ENCODE measurements at places on chromosomes 5 and 9.

- no peak for DNase-seq
These were observed 24.9 kb upstream of the TARS1 start for GRCh38 chr5:33415811-33416354.

DNA sequence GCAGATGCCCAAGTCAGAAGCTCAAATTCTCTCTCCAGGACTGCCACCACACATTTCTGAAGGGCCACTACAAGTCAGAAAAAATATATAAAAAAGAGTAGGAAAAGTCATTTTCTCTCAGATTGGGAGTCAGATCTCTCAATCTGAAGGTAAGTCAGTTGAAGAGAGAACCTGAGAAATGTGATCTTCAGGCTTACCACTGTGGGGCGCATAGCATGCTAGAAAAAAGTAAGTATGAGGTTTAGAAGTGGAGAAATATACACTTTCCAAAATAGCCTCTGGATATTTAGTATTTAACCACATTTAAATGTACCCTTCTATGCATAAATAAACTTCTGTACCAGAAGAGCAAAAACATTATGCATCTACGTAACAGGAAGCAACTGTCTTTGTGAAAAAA is 800.7 kb upstream of the CTNND2 start:
- no peak for DNase-seq

GRCh38 chr9:78143281-78144007 is 92.4 kb upstream of the CEP78 start:
- DNase-seq, result no peak

DNA sequence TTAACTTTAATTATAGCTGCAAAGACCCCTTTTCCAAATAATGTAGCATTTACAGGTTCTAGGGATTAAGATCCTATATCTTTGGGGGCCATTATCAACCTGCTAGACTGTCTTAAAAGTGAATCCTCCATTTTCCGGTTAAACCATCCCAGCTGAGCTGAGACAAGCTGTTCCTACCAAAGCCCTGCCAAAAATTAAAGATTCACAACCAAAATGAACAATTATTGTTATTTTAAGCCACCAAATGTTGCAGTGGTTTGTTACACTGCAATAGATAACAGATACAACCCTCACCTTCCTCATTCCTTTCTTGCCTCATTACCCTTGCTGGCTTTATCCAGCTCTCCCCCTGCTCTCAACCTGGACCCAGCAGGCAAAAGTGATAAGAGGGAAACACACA is 343.4 kb downstream of the CDK5RAP2 start:
- DNase-seq, result no peak

DNA sequence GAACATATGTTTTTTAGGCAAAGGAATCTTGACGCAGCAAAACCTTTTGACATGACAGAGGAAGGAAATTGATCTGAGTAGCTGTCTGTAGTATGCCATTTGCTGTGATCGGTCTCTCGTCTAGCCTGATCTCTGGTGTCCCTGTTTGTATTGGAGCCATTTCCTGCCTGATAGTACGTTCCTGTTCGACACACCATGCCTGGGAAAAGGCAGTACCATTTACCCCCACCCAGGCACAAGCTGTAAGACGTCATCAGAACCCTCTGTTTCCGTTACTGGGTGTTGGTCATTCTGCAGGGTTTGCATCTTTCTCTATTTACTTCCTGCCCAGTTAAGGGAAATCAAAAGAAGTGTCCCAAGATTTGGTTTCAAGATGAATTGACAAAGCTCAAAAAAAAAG is 129.7 kb downstream of the CEMIP2 start:
- no peak for DNase-seq

DNA sequence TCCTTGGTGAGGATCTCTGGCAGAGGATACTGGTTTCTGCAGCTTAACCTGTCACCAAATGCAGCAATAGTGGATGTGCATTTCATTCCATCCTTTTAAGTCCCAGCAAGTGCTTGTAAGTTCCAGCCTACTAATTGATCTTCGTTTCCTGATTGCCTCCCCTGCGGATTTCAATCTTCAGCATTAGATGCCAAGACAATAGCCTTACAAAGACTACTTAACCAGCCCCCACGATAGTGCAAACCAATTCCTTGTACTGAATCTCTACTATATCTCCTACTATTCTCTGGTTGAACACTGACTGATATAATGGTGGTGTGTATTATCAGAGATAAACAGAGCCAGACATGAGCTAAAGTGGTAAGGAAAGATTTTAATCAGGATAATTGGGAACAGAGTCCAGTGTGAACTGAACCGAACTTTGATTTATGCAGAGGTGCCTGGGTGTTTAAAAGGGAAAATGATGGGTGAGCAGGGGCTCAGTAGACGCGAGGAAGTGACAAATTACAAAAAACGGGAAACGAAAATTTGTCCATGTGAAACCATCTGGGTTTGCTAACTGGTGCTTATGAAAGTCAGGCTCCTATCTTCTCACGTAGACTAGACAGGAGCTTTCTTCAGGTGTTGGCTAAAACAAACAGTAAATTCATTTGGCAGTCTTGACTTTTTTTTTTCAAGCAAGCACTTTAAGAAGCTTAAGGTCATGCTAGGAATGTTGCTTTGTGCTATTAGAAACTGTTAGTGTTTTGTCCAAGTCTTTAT is 106.9 kb upstream of the ST8SIA4 start:
- DNase-seq, result no peak

GRCh38 chr9:28444637-28445036 is 871.4 kb upstream of the C9orf72 start:
- DNase-seq, result no peak

DNA sequence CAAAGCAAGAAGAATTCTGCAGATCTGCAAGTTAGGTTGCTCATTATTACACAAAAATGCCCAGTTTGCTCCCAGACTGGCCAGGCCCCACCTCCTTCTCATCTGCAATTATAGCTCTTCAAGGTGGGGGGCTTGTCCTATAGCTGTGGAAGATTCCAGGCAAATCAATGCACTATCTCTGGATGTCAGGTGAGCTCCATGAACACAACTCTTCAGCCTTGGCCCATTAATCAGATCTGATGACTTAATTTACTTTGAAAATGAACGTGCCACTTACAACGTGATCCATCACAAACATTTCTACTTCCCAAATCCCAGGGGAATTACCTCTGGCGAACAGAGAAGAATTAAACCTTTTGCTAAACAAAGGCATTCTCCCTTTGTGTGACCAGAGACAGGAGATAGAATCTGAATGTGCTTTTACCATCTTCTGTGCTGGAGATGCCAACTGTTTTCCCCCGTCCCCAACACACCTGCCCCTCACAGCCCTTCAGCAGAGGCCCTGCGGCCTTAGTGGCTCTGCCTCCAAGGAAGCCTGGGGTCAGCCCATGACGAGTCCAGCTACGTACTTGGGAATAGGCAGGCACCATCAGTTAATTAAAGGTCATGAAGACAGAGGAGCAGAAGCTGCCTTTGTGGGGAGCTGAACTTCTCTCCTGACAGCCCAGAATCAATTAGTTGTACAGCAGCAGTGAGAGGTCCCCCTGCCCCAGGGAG is 60.5 kb downstream of the SNX18 start:
- DNase-seq, result no peak

DNA sequence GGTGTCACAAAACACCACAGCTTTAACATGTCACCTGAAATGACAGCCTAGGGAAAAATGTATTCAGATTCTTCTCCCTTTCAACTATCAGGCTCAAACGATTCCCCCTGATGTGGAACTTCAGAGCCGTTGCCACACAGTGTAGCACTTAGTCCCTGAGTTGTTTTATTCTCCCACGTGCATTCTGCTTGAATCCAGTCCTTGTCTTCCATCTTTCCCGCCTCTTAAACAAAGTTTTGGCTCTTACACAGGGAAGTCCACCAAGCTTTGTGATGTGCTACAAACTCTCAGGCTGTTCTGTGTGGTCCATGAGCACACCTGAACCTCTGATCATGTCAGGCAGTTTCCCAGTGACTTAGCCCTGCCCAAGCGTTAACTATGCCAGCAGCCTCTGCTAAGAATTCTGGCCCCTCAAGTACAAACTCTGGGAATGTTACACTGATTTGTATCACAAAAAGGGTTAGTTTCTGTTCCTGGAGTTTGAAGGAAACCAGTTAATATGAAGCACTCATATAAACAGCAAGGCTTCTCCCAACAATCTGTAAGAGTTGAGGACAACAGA is 45.8 kb upstream of the RNF38 start:
- DNase-seq, result no peak

- no peak for DNase-seq
These were observed 25.2 kb downstream of the KDM4C start for GRCh38 chr9:6782981-6783380.

DNA sequence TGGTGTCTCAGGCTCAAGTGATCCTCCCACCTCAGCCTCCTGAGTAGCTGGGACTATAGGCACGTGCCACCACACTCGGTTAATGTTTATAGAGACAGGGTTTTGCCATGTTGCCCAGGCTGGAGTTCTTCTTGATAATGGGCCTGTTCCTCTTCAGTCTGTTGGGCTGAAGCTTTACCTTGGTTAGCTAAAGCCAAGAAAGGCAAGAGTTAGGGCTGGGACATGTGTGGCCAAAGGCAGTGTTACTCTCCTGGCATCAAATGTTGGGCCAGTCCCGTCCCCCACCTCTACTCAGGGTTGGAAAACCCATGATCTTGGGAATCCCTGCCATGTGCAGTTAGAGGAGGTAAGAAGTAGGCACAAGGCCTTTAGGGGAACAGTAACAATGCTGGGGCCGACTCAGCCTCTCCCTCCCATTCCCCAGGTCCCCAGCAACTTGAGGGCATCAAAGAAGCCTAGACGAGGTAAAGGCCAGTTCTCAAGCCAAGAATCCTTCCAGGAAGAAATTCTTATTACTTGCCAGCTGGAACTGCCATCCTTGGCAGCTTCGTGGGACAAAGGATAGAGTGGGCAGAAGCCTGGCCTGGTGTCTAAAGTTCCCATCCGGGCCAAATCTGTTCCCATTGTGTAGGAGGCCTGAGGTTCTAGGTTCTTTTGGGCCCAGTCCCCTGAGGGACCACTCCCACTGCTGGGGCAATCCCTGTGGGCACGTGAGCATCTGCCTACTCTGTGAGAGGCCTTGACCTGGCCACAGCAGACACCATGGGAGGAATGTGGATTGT is 4.5 kb downstream of the EGR1 start:
- DNase-seq, result no peak

- no peak for DNase-seq
These were observed 86.3 kb upstream of the RPS23 start for GRCh38 chr5:82364497-82364896.

- no peak for DNase-seq
These were observed 55.2 kb downstream of the PLK2 start for GRCh38 chr5:58404734-58405133.

GRCh38 chr9:105026451-105026850 is 98.5 kb upstream of the ABCA1 start:
- no peak for DNase-seq

- DNase-seq, result no peak
These were observed 63.7 kb upstream of the CHD1 start for GRCh38 chr5:98992552-98992951.

DNA sequence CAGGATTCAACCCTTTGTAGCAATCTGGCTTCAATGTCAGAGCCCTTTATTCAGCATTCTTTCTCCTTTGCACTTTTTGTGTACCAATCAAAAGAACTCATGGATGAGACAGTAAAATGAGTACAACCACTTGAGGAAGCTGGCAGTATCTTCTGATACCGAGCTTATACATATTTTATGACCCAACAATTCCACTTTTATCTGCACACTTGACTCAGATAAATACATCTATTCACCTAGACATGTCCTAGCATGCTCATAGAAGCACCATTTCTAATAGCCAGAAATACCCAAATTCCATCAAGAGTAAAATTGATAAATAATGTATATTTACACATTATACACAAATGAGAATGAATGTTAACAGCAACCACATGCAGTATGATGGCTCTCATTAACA is 111.2 kb upstream of the PTGER4 start:
- DNase-seq, result no peak

DNA sequence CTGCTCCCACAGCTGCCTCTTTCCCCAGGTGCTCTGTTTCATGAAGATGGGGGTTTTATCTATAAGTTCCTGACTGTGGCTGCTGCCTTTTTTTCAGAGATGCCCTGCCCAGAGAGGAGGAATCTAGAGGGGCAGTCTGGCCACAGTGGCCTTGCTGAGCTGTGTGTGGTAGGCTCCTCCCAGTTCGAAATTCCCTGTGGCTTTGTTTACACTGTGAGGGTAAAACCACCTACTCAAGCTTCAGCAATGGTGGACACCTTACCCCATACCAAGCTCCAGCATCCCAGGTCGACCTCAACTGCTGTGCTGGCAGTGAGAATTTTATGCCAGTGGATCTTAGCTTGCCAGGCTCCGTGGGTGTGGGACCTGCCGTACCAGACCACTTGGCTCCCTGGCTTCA is 250.0 kb downstream of the FER start:
- DNase-seq, result no peak

GRCh38 chr5:108420755-108421154 is 38.9 kb upstream of the FBXL17 start:
- no peak for DNase-seq

DNA sequence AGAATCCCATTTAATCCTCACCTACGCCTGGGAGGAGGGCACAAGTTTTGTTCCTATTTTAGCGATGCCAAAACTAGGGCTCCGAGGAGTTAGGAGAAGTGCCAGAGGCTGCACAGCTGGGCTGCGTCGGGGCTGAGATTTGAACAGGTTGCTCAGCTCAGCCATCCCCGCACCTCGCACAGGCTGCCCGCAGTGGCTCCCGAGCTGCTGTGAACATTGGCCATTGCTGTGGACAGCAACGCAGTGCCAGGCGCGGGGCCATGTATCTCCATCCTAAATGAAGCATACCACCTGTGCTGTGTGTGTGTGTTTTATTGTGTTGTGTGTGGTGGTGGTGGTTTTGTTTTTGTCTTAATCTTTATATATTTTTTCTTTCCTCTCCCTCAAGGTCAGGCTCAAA is 52.0 kb downstream of the AK8 start:
- no peak for DNase-seq

GRCh38 chr9:27792971-27793689 is 219.8 kb upstream of the C9orf72 start:
- no peak for DNase-seq

GRCh38 chr9:9621355-9621940 is 991.4 kb downstream of the PTPRD start:
- DNase-seq, result no peak

DNA sequence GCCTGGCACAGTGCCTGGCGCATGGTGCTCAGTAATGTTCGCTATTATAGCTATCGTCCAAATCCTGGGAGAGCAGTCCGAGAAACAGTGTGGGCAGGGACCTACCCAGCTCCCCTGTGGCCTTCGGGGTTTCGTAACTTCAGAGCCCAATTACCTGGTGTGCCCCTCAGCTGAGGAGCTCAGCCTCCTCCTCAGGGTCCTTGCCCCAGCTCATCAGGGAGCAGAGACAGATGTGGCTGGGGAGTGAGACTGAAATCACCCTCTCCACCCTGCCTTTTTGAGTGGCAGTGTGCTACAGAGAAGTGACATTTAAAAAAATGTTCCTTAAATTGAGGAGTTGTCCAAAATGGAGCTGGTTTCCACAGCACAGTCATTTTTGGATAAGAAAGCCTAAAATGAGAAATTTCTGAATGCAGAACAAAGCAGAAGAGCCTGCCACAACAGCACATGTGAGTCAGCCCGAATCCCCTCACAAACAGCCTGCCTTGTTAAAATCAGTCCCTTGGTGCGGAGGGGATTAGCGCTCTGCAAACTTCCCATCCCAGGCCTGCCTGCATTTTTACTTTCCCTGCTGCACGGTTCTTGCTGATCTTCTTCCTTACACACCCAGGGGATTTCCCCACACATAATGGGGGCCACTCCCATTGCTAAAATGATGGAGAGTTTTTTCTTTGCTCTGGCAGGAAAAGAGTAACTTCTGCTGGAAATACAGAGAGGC is 78.1 kb upstream of the PITX1 start:
- DNase-seq, result no peak
